ENCODE measurements at places on chromosomes 6 and 20. TPM values are rescaled to one million over a fixed set of nuclear protein-coding genes. Genes with fewer than 3 reads are reported as not detected.

Gene LY86
- not detected for total RNA-seq

Gene CRIP3
- 2.2 TPM for total RNA-seq

Gene GPX5
- not detected for total RNA-seq

Gene RIPOR3
- not detected for total RNA-seq

Gene ULBP3
- total RNA-seq, result 0.77 TPM

Gene PCNA
- total RNA-seq, result 627 TPM

Gene HLA-DOA
- total RNA-seq, result 6.4 TPM

Gene BCAS4
- 31.7 TPM for total RNA-seq

Gene PRL
- 0.60 TPM for total RNA-seq

Gene ECT2L
- not detected for total RNA-seq

Gene SEL1L2
- not detected for total RNA-seq

Gene IBTK
- total RNA-seq, result 26.8 TPM

Gene SLC44A4
- not detected for total RNA-seq

Gene EYS
- total RNA-seq, result not detected

- DNase-seq, result peak; percentile 26
Observed at GRCh38 chr20:52972190-52972937, at the start of gene TSHZ2. TSS of gene TSHZ2 (plus strand) at chr20:52972358. CDS start at chr20:52973294, 936 bp downstream.

DNA sequence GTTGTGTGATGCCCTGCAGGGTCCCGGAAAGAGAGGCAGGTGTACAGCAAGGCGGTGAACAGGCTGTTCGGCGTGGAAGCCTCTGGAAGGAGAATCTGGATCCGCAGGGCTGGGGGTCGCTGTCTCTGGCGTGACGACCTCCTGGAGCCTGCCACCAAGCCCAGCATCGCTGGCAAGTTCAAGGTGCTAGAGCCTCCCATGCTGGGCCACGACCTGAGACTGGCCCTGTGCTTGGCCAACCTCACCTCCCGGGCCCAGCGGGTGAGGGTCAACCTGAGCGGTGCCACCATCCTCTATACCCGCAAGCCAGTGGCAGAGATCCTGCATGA is 36.5 kb downstream of the TGM6 start:
- DNase-seq, result no peak

DNA sequence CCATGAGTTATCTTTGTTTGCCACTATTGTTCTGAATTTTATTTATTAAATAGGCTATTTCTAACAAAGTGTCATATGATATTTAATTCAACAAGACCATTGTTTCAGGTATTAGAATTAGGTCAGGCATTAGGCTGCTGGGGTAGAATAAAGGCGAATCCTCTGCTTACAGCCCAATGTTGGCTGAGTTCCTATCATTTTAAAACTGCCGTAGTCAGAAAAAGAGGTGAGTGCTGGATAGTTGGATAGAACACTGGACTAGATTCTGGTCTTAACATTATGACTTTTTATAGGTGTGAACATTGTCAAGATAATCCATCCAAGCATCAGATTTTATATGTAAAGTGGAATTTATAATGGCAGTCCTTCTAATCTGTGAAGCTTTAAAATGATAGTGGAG is 6.3 kb downstream of the RIMS1 start:
- no peak for DNase-seq

- DNase-seq, result no peak
Observed at GRCh38 chr6:92341201-92341600, 1078.2 kb downstream of the EPHA7 start.

GRCh38 chr6:34518669-34519365 is 37.3 kb downstream of the SPDEF start:
- no peak for DNase-seq

- DNase-seq, result peak; percentile 19
Observed at GRCh38 chr20:46060301-46060881, 29.4 kb downstream of the NCOA5 start.

- no peak for DNase-seq
Observed at GRCh38 chr6:47810885-47811284, 29.1 kb downstream of the OPN5 start.

DNA sequence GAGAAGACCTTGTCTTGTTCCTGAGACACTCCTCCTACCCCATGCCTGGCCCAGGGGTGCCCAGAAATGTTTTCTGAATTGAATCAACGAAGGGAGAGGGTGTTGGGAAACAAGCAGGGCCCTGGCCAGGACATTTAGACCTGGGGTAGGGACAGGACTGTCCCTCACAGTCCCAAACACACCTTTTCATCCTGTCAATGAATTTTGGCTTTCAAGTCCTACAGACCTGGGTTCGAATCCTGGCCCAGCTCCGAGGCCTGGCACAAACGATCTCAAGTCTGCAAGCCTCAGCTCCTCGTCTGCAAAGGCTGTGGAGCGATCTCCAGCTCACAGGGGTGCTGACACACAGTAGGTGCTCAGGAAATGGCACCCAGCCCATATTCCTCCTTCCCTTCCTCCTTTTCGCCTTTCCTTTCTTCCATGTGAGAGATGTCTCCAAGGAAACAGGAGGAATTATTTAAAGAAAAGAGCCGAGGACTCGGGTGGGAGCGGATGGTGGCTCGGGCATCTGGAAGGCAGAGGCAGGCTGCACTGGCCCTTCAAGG is 7.3 kb upstream of the DLGAP4 start:
- no peak for DNase-seq

DNA sequence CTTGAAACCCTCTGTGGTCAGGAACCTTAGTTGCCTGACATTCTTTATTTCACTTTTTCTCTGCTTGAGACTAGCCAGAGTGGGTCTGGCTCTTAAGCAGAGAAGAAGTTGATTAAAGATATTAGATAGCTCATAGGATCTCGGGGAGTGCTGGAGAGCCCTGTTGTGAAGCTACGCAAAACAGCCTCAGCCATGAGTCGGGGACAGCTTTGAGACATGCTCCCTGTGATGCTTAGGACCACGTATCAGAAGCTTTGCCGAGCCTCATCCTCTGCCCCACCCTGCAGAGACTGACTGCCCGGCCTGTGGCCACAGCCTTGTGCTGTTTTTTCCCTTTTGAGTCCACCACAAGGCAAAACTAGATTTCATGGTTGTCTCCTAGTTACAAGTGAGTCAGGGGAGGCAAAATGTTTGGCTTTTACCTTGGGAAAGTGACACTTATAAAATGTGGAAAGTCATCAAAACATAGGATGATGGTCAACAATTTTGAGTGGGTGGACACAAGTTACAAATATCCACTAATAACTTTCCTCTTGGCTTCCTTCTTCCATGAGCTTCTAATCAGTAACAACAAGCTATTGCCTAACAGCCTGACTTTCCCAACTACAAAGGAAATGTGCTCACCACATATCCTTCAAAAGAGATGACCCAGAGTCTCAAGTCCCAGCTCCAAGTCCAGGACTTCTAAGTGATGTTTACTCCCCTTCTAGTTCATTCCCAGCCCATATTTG is 108.4 kb downstream of the JAG1 start:
- DNase-seq, result no peak

DNA sequence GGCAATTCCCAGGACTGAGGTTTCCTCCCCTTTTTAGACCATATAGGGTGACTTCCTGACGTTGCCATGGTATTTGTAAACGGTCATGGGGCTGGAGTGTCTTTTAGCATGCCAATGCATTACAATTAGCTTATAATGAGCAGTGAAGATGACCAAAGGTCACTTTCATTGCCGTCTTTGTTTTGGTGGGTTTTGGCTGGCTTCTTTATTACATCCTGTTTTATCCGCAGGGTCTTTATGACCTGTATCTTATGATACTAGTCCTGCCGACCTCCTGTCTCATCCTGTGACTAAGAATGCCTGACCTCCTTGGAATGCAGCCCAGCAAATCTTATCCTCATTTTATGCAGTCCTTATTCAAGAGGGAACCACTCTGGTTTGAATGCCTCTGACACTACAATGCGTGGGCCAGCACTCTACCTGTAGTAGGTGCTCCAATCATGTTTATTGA is 190.1 kb downstream of the KCNQ5 start:
- no peak for DNase-seq

GRCh38 chr20:61581825-61582188 is 329.7 kb downstream of the CDH4 start:
- no peak for DNase-seq

GRCh38 chr20:48175261-48175660 is 390.0 kb upstream of the SULF2 start:
- DNase-seq, result no peak

DNA sequence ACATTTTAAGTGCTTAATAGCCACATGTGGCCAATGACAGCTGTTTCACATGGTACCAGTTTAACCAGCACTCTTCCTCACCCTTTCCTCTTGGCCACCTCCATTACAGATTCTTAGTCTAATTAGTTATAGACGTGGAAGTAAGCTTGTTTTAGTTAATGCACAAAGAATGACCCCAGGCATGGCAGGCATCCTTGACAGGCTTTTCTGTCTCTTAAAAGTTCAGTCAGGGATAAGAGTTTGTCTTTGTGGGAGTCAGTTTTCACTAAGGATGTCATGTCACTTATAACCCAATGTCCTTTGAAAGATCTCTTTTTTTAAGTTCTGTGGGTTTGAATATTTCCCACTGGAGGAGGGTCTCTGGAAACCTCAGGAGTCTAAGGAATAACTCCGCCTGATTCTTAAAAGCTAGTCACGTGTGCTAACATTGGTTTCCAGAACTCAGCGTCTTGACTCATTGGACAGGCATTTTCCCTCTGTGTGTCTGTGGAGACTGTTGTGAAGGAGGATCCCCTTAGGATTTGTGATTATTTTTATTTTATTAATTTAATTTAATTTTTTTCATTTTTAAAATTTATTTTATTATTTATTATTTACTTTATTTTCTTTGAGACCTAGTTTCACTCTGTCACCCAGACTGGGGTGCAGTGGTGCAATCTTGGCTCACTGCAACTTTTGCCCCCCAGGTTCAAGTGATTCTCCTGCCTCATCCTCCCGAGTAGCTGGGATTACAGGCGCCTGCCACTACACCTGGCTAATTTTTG is 171.4 kb downstream of the ZFAND3 start:
- DNase-seq, result no peak

GRCh38 chr20:38117205-38117604 is 47.9 kb downstream of the TGM2 start:
- no peak for DNase-seq

DNA sequence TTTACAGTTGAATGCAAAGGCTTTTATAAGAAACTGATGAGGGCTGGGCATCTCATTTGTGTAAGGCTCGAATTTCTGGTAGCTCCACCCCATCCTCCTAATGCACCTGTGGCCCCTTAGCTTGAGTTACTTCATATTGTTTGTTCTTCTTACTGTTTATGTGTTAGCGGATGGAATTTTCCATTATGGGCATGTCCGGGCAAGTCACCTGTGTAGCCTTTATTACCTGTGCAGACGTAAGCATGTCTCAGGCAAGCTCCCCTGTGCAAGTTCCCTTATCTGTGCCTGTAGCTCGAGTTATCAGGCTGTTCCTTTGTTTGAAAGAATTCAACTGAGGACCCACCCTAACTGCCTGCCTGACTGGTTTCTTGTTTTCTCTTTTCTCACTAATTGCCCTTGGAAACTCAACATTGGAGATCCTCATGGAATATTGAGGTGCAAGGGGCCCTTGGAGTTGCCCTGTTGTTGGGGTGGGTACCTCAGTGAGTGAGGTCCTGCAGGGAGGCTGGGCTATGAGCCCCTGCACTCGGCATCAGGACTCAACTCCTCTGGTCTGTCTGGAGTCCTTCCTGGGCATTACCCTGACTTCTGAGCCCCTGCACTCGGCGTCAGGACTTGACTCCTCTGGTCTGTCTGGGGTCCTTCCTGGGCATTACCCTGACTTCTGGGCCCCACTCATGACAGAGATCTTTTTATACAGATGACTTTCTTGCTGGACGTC is 207.9 kb upstream of the SULF2 start:
- DNase-seq, result no peak

- DNase-seq, result no peak
Observed at GRCh38 chr20:40628877-40629276, 60.2 kb downstream of the MAFB start.

- DNase-seq, result no peak
Observed at GRCh38 chr6:107345393-107345792, 114.0 kb downstream of the PDSS2 start.

- DNase-seq, result no peak
Observed at GRCh38 chr6:108690326-108691049, 129.8 kb downstream of the FOXO3 start.

- DNase-seq, result no peak
Observed at GRCh38 chr20:35010405-35011192, 54.9 kb downstream of the MYH7B start.

- DNase-seq, result no peak
Observed at GRCh38 chr20:21019814-21020658, 86.1 kb downstream of the LINC00237 start.

- DNase-seq, result no peak
Observed at GRCh38 chr6:21496706-21497105, 96.8 kb upstream of the SOX4 start.

- no peak for DNase-seq
Observed at GRCh38 chr20:43415661-43416430, 41.9 kb upstream of the SRSF6 start.

DNA sequence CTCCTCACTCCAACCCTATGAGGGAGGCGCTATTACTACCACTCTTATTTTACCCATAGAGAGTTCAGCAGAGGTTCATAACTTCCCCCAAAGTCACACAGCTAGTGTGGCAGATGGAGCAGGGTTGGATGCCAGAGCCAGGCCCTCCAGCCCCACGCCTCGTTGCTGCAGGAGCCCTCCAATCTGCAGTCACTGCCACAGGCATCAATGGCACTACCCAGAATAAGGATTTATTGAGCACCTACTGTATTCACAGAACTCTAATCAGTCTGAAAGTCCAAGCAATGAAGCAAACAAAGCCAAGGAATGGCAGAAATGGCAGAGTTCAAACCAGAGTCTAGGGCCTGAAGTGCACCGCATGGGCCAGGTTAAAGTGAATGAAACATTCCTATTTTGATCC is 144.9 kb downstream of the LPA start:
- no peak for DNase-seq

- DNase-seq, result no peak
Observed at GRCh38 chr6:7479801-7480266, 61.6 kb upstream of the DSP start.
